ENCODE measurements at places on chromosomes 6 and 20.

- DNase-seq: no peak
Measured at GRCh38 chr6:3270258-3270657, 11.5 kb downstream of the PSMG4 start.

DNA sequence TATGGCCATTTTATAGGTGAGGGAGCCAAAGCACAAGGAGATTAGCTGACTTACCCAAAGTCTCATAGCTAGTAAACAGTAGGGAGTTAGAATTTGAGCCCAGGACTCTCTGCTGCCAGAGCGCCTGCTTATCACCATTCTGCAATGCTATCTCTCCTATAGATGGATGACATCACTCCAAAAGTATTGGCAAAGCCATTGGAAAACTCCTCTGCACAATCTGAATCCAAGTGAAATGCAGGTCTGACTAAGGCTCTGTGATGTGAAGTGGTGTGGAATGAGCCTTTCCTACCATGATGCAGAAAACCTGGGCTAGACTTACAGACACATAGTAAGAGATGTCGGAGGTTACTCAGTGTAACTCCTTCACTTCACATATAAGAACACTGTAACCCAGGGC is 106.3 kb downstream of the GRM1 start:
- no peak for DNase-seq

DNA sequence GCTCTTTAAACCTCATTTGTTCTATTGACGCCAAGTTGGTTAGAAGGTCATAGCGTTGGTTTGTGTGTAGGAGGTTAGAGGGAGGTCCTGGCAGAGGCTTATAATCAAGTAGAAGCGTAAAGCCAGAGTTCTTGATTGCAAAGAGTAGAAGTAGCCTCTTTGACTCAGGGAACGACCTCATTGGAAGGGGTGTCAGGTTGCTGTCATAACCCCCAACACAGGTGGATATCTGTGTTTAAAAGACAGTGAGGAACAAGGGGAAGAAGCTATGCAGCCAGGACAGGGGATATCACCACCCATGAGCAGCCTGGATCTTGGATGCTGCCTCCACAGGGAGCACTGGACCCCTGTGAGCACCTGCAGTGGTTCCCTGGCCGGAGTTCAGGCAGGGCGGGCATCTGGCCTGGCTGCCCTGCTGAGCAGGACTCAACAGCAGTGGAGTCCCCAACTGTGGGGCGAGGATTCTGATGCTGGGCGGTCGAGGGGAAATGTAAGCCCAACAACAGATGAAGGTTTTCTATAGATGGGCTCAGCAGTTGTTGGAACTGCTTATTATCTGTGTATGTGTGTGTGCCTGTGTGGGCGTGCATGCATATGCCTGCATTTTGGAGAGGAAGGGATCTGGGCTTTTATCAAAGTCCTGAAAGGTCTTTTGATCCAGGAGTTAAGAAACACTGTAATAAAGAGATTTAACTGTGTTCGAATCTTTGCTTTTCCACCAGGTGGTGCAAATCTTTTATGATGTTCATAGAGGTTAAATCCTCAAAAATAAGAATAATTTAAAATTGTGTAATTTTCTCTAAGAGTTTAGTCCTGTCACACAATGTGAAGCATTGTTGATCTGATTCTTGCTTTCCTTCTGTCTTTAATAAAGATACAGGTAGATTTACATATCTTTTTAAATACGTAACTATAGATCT is 27.7 kb downstream of the HIVEP1 start:
- no peak for DNase-seq

- DNase-seq: no peak
Measured at GRCh38 chr6:1868561-1869261, 259.0 kb downstream of the FOXC1 start.

- no peak for DNase-seq
Measured at GRCh38 chr6:54255886-54256285, 52.4 kb upstream of the TINAG start.

- no peak for DNase-seq
Measured at GRCh38 chr6:46776070-46776712, 17.0 kb upstream of the MEP1A start.
